ENCODE measurements at places on chromosomes 12 and 14.
A peak's percentile ranks its signal among the peaks of the same experiment; 100 is the strongest.

- H3K4me3 ChIP-seq: no peak overlapping the region
- no peak for DNase-seq
- H3K27me3 ChIP-seq: no peaks in the 10 kb centered on the region
- H3K4me1 ChIP-seq: peaks cover 13% of the 10 kb centered on the region
Observed at GRCh38 chr12:64701283-64701682, 57.9 kb downstream of the GNS start.

DNA sequence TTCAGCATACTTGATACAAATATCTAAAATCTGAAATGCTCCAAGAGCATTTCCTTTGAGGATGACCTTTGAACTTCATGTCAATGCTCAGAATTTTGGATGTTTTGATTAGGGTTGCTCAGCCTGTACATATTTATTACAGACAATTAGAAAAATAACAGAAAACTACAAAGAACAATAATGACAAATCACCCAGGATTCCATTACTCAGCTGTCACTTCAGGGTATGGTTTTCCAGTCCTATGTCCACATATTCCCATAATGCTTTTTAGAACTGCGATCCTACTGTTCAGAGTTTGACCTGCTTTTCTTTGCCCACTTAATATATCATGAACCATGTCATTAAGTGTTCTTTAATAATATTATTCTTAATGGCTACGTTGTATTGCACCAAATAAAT, 11.4 kb downstream of the DLGAP5 start:
- DNase-seq: no peak
- H3K4me3 ChIP-seq: no peak overlapping the region
- no peaks in the 10 kb centered on the region for H3K27me3 ChIP-seq
- no peaks in the 10 kb centered on the region for H3K4me1 ChIP-seq
- no peaks in the 10 kb centered on the region for H3K36me3 ChIP-seq
- H3K27ac ChIP-seq: no peak overlapping the region

GRCh38 chr14:99698236-99698635, 14.1 kb downstream of the CYP46A1 start:
- H3K27ac ChIP-seq: no peak overlapping the region
- no peaks in the 10 kb centered on the region for H3K4me1 ChIP-seq
- peaks cover 7% of the 10 kb centered on the region for H3K36me3 ChIP-seq
- H3K4me3 ChIP-seq: no peak overlapping the region
- DNase-seq: no peak
- peaks cover 3% of the 10 kb centered on the region for H3K27me3 ChIP-seq

DNA sequence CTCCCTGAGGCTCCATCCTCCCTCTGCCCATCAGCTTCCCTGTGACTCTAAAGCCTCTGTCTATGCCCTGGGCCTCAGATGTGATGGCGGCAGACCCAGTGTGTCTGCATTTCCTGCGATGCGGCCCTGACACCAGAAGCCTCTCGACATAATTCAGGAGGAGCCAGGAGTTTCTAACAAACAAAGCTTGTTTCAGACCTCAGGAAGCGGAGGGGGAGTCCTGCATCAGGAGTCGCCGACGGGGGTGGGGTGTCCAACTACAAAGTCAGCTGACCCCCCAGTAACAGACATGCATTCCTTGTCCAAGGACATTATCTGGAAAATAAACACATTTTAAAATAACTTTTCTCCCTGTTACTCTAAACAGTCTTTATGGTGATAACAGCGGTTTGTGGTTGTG, 167.5 kb downstream of the DPF3 start:
- peaks cover 4% of the 10 kb centered on the region for H3K27me3 ChIP-seq
- no peak overlapping the region for H3K4me3 ChIP-seq
- H3K36me3 ChIP-seq: peaks cover 8% of the 10 kb centered on the region
- no peaks in the 10 kb centered on the region for H3K4me1 ChIP-seq
- DNase-seq: no peak

- H3K36me3 ChIP-seq: peaks cover 22% of the 10 kb centered on the region
- no peak for DNase-seq
- no peak overlapping the region for H3K4me3 ChIP-seq
- H3K4me1 ChIP-seq: peaks cover 24% of the 10 kb centered on the region
Observed at GRCh38 chr12:3157581-3158323, 80.6 kb downstream of the TSPAN9 start.

GRCh38 chr14:61703342-61704129, 8.2 kb downstream of the HIF1A start:
- DNase-seq: no peak
- H3K4me3 ChIP-seq: no peak overlapping the region
- H3K27me3 ChIP-seq: no peaks in the 10 kb centered on the region
- no peak overlapping the region for H3K27ac ChIP-seq
- no peaks in the 10 kb centered on the region for H3K36me3 ChIP-seq

- H3K36me3 ChIP-seq: no peaks in the 10 kb centered on the region
- no peak overlapping the region for H3K4me3 ChIP-seq
- H3K27me3 ChIP-seq: no peaks in the 10 kb centered on the region
- no peak overlapping the region for H3K27ac ChIP-seq
- DNase-seq: peak; percentile 68
Observed at GRCh38 chr12:63276537-63277365, 125.8 kb upstream of the AVPR1A start.

GRCh38 chr12:103806803-103807202, 34.2 kb downstream of the NT5DC3 start:
- H3K4me3 ChIP-seq: no peak overlapping the region
- no peaks in the 10 kb centered on the region for H3K4me1 ChIP-seq
- H3K27ac ChIP-seq: no peak overlapping the region
- peaks cover 4% of the 10 kb centered on the region for H3K36me3 ChIP-seq
- no peak for DNase-seq
- H3K27me3 ChIP-seq: no peaks in the 10 kb centered on the region

- H3K27ac ChIP-seq: peak overlapping the region; percentile 52
- no peak overlapping the region for H3K4me3 ChIP-seq
- H3K4me1 ChIP-seq: no peaks in the 10 kb centered on the region
- no peak for DNase-seq
- H3K36me3 ChIP-seq: no peaks in the 10 kb centered on the region
- no peaks in the 10 kb centered on the region for H3K27me3 ChIP-seq
Observed at GRCh38 chr12:47021298-47021697, 58.1 kb upstream of the PCED1B start.

DNA sequence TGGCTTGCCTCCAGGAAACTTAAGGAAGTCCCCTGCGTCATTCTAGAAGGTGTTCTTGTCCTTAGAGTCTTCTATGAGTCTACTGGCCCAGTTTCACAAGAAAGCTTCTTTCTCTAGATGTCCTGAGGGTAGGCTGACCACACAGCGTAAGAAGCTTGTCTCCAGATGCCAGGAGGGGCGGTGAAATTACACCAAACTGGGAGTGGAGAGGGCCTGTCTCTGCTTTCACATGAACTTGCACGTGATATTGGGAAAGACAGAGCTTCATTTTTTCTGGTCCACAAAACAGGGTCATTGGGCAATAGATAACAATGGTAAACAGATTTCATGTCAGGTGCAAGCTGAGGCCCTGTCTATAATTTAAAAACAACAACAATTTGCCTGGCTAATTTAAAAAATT, 85.7 kb upstream of the TBX3 start:
- DNase-seq: no peak
- H3K27me3 ChIP-seq: peaks cover 4% of the 10 kb centered on the region
- H3K27ac ChIP-seq: no peak overlapping the region
- peaks cover 2% of the 10 kb centered on the region for H3K4me1 ChIP-seq
- H3K36me3 ChIP-seq: no peaks in the 10 kb centered on the region

GRCh38 chr12:67318786-67319185, 49.6 kb downstream of the CAND1 start:
- no peak overlapping the region for H3K27ac ChIP-seq
- H3K27me3 ChIP-seq: peaks cover 9% of the 10 kb centered on the region
- no peak overlapping the region for H3K4me3 ChIP-seq
- no peaks in the 10 kb centered on the region for H3K4me1 ChIP-seq
- no peak for DNase-seq

DNA sequence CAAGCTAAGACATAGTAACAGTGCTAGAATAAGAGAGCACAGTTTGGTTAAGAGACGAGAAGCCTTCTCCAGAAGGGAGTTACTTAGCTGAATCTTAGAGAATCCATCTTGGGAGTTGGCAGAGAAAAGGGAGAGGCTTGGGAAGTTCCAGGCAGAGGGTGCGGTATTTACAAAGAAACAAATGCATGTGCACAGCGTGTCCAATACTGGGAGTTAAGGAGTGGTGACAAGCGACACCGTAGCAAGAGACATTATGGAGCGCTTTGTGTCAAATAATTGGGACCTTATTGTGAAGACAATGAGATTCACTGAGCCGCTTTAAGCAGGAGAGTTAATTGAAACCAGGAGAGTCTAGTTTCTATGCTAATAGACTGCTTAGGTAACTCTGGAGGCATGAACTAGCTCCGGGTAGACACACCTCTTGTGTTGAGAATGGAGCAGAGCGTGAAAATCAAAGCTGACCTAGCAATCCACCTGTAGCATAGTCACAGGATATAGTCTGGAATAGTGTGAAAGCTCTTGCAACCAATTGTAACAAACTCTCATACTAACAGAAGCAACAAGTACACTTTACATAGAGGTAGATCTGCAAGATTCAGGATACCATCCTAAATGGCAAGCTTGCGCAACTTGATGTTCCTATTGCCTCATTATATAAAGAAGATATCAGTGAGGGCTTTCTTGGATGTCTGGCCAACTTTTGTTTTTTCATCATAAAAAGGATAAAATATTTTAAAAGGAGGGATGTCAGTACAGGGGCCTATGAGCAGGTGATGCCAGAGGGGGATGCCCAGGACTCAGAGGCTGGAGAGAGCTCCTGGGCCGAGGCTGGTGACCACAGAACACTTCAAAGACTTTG, 5.3 kb downstream of the ALDH1L2 start:
- H3K27me3 ChIP-seq: peaks cover 4% of the 10 kb centered on the region
- no peaks in the 10 kb centered on the region for H3K36me3 ChIP-seq
- no peak overlapping the region for H3K27ac ChIP-seq
- peaks cover 11% of the 10 kb centered on the region for H3K4me1 ChIP-seq
- no peak for DNase-seq

GRCh38 chr14:37593511-37594237, 1.4 kb downstream of the FOXA1 start:
- peak overlapping the region; percentile 90 for H3K4me3 ChIP-seq
- no peak for DNase-seq
- H3K27me3 ChIP-seq: peaks cover 45% of the 10 kb centered on the region
- peaks cover 16% of the 10 kb centered on the region for H3K4me1 ChIP-seq
- peaks cover 5% of the 10 kb centered on the region for H3K36me3 ChIP-seq
- H3K27ac ChIP-seq: no peak overlapping the region

Measured in glutamatergic neuron (in vitro differentiated cells).